ENCODE measurements at places on chromosomes 7 and 10.

- no peak for DNase-seq
These were observed 28.8 kb downstream of the XPNPEP1 start for GRCh38 chr10:109894516-109894915.

- DNase-seq, result no peak
These were observed 11.0 kb downstream of the PHKG1 start for GRCh38 chr7:56081626-56082340.

DNA sequence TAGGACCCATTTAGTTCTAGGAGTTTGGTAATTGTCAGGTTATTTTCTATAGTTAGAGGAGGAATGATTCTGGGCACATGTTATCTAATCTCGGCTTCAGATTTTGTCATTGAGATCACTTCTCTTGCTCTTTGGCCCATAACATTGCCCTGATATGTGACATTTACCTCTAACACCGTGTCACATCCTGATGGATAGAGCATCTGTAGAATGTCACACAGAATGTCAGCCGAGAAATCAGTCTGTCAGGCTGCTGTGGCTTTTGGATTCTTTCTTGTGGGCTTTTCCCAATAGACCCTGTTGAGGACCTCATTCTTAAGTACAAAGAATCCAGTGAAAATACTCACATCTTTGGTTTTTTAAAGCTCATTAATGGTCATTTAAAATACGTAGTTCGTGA lies 142.4 kb downstream of the LRRC4 start:
- no peak for DNase-seq

- no peak for DNase-seq
These were observed 177.6 kb downstream of the PRKAG2 start for GRCh38 chr7:151699147-151699927.

GRCh38 chr7:73560109-73560835 lies 2.8 kb upstream of the BCL7B start:
- no peak for DNase-seq

DNA sequence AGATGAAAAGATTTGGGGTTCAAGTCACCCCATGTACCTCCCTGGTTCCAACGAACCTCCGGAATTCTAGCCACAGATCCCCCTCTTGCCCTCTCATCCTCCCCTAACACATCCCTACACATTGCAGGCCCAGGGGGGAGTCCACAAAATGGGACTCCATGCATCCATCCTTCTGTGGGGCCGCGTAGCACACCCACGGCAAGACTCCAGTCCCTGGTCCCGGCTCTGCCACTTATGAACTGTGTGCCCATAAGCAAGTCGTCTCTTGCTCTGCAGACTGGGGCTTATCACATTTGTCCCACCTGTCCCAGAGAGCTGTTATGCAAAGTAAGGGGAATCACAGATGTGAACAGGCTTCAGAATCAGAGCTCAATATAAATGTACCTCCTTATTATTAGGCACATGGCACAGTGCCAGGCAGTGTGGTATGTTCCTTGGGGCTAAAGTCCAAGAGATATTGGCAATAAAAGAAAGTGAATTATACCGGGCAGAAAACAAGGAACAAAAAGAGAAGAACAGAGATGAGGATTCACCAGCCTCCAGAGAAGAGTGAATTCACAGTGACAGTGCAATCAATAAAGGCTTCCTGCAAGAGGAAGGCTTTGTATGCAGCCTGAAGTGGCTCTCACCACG lies 73.9 kb downstream of the KCNMA1 start:
- DNase-seq, result no peak

- DNase-seq, result no peak
These were observed 237.1 kb upstream of the NRP1 start for GRCh38 chr10:33571616-33572015.

DNA sequence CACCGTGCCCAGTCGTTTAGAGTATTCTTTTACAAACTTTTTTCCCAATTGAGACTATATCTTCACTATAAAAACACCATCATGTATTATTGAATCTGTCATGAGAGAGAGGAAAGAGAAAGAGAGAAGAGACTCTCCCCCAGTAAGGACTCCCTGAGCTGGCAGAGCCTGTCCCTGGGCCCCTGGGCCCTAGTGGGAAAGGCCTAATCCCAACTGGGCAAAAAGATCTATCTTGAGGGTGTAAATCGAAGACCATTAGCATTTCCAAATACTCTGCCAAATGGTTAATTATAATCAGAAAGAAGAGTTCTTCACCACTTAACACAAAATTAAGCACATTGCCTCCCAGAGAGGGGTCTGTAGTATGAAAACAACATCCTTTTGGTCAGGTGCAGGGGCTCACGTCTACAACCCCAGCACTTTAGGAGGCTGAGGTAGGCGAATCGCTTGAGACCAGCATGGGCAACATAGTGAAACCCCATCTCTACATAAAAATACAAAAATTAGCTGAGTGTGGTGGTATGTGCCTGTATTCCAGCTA lies 108.2 kb downstream of the SKIDA1 start:
- no peak for DNase-seq

- no peak for DNase-seq
These were observed 17.9 kb downstream of the AFAP1L2 start for GRCh38 chr10:114386452-114386851.

- DNase-seq, result no peak
These were observed 128.7 kb upstream of the LANCL2 start for GRCh38 chr7:55236476-55236875.

DNA sequence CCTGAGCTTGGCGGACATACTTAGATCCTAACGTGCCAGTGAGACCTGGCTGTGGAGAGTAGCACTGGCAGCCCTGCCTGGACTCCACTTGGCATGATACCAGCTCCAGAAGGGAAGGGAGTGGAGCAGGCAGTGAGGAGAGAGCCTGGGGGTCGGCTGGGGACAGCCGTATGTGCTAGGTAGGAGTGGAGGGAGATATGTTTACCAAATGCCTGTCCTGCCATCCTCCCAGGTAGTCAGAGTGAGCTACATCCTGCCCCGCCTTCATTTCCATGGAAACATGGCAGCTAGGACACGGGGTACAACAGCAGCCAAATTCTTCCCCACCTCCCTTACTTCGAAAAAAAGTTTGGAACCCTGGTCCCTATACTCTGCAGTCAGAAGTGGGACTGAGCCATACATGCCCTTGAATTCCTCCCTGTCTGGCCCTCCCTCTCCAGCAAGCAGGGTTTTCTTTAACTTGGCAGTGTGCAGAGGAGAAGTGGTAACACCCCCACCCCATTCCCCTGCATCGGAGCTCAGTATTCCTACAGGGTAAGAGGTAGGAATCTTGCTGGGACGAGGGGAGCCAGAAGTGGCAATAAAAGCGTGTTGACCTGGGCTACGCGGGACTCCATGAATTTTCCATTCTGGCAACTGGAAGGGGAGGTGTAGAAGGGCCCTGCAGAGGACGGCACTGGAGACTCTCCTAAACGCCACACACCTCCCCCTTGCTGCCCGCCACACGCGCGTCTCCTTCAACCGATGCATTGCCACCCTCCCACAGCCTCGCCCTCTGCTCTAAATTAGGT lies 20.0 kb upstream of the SMO start:
- no peak for DNase-seq

GRCh38 chr10:47033081-47033480 lies 121.9 kb downstream of the PTPN20 start:
- DNase-seq, result no peak

DNA sequence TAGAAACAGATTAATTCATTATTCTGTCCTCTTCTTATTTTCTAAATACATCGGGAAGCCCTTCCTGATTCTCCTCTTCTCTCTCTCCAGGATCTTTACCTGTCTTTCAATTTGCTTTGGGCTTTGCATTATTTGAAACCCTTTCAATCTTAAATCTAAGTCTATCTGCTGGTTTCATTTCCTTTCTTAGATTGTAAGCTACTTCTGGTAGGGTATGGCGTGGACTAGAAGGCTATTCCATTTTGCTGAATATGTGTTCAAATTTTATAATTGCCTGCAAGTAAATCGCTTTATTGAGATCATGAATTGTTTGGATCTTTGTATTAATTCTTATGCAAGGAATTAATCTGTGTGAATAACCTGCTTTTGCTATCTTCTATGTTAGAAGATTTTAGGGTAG lies 11.1 kb downstream of the STAM start:
- DNase-seq, result no peak

- DNase-seq, result no peak
These were observed 51.1 kb downstream of the ASB13 start for GRCh38 chr10:5615316-5615715.

DNA sequence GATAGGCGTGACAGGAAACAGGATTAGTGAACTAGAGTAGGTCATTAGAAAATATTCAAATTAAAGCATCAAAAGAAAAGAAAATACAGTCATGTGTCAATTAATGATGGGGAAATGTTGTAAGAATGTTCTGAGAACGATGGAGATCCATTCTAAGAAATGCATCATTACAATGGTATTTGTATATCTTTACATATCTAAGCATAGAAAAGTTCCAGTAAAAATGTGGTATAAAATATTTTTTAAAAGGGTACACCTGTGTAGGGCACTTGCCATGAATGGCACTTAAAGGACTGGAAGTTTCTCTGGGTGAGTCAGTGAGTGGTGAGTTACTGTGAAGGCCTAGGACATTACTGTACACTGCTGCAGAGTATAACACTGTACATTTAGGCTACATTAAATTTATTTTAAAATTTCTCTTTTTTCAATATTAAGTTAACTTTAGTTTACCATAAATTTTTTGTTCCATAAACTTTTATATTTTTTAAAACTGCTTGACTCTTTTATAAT lies 282.5 kb downstream of the BMPER start:
- DNase-seq, result no peak

DNA sequence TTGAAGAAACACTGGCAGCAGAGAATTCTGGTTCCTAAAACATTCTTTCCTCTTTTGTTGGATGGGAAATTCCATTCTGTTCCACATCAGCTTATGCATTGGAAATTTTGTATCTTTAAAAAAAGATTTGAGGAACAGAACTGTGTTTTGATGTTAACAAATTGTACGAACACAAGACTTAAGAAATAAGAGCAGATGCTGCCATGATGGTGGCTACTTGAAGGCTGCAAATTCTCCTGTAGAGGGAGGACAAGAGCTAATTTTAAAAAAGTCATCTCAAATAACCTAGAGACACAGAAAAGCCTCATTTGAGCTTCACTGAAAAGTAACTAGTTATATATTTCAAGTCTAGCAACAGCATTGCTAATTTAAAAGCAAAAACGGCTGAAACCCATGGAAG lies 29.8 kb downstream of the NDUFB2 start:
- no peak for DNase-seq

GRCh38 chr10:102511583-102512274 lies 8.0 kb downstream of the SUFU start:
- DNase-seq, result no peak

GRCh38 chr10:106815427-106816043 lies 349.0 kb downstream of the SORCS1 start:
- DNase-seq, result no peak

GRCh38 chr10:45075826-45076380 lies 75.2 kb downstream of the ZNF22 start:
- no peak for DNase-seq

DNA sequence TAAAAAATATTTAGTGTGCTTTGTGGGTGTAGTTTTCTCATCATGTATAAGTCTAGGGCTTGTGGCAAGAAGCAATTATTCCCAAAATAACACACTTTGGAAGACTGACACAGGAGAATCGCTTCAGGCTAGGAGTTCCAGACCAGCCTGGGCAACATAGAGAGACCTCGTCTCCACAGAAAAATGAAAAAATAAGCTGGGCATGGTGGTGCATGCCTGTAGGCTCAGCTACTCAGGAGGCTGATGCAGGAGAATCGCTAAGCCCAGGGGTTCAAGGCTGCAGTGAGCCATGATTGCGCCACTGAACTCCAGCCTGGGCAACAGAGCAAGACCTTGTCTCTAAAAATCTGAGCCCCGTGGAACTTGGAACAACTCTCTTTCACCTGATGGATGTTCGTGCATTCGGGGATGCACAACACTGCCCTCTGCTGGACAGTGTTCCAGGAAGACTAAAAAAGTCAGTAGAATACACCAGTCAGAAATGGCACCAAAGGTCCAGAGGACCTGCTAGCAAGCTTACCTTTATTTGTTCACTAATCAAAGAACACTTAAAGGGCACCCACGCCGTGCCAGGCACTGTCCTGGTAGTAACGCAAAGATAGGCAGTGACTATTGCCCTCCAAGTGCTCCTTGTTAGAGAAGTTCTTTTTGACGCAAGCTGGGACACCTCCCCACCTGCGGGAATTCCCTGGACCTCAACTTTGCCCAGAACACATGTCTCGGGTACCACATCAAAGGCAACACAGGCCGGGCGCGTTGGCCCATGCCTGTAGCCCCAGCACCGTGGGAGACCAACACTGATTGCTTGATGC lies 81.9 kb upstream of the CALN1 start:
- peak; percentile 8 for DNase-seq

GRCh38 chr10:61410353-61411070 lies 42.7 kb downstream of the TMEM26 start:
- no peak for DNase-seq

GRCh38 chr7:143396625-143397556 lies 11.8 kb downstream of the EPHA1 start:
- DNase-seq, result no peak

GRCh38 chr10:9547936-9548904 lies 1469.5 kb upstream of the CELF2 start:
- no peak for DNase-seq

- peak; percentile 2 for DNase-seq
These were observed 265.1 kb downstream of the HTR7 start for GRCh38 chr10:90592638-90593302.

DNA sequence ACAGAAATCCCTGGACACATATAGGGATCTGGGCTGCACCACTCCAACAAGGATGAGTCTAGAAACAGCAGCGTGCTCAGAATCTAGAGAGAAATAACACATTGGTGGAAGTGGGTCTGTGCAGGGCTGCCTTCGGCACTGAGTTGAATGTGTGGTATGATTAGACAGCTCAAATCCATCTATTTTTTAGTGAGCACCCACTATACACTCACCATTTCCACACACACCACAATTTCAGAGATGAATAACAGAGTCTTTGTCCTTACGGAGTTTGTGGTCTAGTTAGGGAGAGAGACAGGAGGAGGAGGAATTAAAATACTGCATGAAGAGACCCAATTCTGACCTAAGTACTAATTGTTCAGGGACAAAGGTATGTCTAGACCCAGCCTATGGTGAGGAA lies 44.2 kb downstream of the JAZF1 start:
- DNase-seq, result no peak

- peak; percentile 68 for DNase-seq
These were observed 14.7 kb downstream of the SEC24C start for GRCh38 chr10:73758704-73759511.

DNA sequence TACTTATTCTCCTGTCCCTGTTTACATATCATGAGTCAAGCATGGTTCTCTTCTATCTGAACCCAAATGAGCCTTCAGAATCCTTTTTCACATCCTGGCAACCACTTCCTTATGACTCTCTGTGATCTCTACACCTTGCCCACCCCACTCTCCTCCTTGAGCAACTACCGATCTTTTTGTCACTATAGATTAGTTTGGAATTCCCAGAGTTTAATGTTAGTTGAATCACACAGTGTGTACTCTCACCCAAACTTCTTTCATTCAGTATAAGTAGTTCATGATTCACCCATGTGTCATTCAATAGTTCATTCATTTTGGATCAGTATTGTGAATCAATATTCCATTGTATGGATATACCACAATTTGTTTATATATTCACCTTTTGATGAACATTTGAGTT lies 55.3 kb downstream of the TFAM start:
- no peak for DNase-seq

GRCh38 chr10:71696628-71697326 lies 22.8 kb downstream of the C10orf105 start:
- peak; percentile 67 for DNase-seq

GRCh38 chr10:17716161-17716560 lies 35.8 kb upstream of the TMEM236 start:
- no peak for DNase-seq

GRCh38 chr10:86653379-86653778 lies 968 bp upstream of the OPN4 start:
- peak; percentile 11 for DNase-seq

GRCh38 chr7:149021725-149022062 lies 6.6 kb downstream of the PDIA4 start:
- no peak for DNase-seq
